ENCODE measurements at places on chromosomes 4 and X.

GRCh38 chrX:150842198-150842685, 56.2 kb downstream of the CD99L2 start:
- no peak for DNase-seq

DNA sequence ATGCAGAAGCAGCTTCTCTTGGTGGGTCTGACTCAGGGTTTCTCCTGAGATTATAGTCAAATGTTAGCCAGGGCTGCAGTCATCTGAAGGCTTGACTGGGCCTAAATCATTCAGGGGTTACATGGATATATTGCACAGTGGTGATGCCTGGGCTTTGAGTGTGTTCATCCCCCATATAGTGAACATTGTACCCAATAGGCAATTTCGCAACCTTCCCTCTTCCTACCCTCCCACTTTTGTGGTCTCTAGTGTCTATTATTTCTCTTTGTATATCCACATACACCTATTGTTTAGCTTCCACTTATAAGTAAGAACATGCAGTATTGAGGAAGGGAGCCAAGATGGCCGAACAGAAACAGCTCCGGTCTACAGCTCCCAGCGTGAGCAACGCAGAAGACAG, 90.3 kb upstream of the CAMK2D start:
- DNase-seq = no peak

DNA sequence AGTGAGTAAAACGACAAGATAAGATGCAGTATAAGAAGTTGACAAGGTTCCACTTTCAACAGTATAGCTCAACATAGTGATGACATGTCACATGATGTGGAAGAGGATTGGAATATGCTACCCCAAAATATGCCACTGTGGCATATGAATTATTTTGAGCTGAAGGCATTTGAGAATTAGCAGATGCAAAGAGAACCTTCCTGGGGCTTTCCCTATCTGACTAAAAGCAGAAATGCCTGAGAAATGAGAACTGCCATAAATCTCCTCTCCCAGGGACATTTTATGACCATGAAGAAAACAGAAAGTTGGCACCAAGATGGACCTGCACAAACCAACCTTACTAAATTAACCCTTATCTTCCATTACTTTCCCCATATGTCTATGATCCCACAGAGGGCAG, 24.8 kb downstream of the CDKN2AIP start:
- no peak for DNase-seq

DNA sequence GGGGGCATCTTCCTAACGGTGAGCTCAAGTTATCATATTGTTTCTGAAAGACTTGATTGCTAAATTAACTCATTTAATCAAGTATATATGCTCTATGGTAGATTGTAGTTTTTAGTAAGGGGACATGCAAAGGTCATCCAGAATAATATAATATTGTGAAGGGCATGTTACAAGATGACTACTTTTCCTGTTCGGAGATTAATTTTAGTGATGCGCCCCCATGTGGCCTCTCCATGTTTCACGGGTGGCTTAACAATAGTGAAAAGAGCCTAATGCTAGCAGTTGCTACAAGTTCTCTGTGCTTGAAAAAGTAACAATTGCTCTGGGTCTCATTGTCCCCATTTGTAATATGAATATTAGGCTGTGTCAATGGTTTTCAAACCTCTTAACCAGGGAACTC, 12.2 kb downstream of the SMPX start:
- DNase-seq = no peak

DNA sequence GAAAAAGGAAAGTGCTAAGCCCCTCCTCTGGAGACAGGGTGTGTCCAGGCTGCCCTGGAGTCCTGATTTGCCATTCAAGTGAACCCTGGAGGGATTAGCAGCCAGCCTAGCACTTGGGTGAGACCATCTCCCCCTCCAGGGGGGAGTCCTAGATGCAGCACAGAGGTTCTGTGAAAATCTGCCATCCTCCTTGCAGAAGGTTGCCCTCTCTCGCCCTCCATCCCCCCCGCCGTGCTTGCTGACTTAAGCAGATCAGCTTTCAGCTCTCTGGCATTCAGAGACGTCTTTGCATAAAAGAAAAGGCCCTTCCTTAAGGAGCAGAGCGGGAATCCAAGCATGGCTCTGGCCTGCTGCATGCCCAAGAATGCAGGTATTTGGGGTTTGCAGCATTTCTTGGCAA, 102.1 kb upstream of the SCML1 start:
- DNase-seq = no peak

DNA sequence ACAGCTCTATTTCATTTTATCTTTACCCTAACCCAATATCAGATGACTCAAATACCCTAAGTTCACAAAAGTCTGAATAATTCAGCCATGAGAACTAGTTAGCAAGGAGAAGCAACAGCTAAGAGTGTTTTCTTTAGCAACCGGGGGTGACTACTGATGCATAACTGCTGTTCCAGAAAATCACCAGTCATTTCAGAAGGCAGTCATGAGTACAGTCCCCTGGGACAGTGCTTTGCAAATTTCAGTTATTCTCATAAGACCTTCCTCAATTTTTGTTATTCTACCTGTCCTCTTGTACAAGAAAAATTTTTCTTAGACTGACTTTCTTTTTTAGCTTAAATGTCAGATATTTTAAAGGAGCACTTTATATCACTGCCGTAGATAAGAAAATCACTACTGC, 16.4 kb downstream of the BANK1 start:
- no peak for DNase-seq

All from GM12891 (cell line).